Hepatic stellate cell (primary cell): ENCODE measurements at places on chromosomes 4 and X.

GRCh38 chr4:66014146-66014765 is 344.0 kb upstream of the EPHA5 start:
- no peak for DNase-seq

GRCh38 chr4:47050761-47051725 is 19.7 kb downstream of the GABRB1 start:
- DNase-seq: no peak

DNA sequence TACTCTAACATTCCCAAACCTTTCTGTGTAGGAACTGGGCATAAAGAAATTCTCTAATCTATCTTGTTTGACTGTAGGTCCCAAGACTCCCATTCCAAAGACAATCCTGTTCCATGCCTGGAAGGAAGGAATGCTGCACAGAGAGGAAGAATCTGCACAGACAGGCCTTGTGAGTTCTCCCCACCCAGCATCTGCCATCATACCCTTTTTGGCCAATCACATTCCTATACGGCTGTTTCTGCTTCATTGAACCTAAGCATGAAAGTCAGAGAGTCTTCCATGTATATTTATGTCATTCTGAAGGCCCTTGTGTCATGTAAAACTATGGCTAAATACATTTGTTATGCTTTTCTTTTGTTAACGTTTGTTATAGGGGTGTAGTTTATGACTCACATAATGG is 667.7 kb upstream of the IGFBP7 start:
- no peak for DNase-seq

DNA sequence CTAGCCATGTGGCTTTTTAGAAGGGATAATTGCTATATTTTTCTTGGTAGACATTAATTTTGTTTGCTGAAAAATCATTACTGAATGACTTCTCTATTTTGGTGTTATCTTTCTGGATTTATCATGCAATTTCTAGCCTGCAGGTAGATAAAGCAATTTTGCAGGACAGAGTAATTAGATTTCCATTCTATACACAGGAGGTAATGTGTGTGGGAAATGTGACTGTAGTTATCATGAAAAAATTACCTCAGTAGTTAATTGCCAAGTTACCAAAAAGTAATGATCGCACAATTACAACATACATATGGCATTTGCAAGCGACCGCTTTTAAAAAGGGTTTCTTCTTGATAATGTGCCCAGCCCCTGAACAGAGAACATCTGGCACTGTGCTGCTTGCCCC is 66.1 kb downstream of the KIT start:
- DNase-seq: no peak

DNA sequence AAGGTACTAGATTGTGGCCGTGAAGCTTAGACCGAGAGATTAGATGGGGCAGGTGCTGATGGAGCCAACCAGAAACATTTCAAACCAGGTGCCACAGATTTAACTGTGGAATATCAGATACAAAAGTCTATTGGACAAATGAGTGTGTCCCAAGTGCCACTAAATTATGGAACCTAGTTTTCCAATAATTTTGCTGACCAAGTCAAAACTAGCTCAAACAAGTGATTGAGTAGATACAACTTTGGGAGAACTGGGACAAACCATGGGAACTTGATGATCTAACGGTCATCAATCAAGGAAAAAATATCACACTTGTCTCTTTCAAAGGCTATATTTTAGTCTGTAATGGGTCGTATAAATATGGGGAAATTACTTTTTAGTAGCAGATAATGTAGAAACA is 562.9 kb downstream of the KCNIP4 start:
- no peak for DNase-seq

DNA sequence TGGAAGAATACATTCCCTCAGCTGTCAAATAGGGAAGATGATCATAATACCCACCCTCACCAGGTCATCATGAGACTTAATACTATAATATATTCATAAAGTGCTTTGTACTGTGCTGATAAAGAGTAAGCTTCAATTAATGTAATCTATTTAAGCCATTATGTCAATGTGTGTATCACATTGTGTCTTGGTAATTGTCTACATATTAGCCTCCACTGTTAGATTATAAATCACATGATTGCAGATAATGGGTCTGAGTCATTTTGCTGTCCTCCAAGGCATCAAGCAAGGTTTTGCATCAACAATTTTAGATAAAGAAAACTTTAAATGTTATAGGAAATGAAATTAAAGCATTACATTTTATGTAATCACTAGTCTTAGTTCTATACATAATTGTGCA is 45.2 kb upstream of the CEP135 start:
- DNase-seq: no peak

DNA sequence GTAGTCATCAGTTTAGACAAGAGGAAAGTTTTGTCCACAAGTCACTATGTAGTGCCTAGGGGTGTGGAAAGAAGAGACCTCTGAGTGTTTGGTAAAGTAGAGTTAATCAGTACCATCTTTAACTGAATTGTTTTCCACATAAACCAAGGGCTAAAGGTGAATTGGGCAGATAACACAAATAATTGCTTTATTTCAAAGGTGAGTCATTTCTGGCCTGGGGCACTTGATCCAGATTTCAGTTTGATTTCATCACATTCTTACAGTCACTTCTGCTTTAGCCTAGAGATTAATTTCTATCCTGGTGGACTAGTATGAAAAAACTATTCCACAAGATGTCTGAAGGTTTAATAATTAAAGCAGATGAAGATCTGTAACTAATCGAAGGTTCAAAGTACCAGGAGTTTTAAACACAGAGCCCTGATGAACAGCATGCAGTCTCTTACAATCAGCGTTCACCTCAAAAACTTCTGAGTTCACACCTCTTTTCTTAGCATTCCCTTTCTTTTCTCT is 74.5 kb upstream of the BOD1L1 start:
- DNase-seq: no peak

- no peak for DNase-seq
Observed at GRCh38 chr4:100294356-100294755, 104.1 kb upstream of the DDIT4L start.

GRCh38 chr4:180636696-180637404 is 1606.4 kb upstream of the TENM3 start:
- DNase-seq: no peak

GRCh38 chrX:139299309-139299708 is 231.2 kb upstream of the F9 start:
- no peak for DNase-seq

GRCh38 chr4:40722576-40723161 is 27.1 kb upstream of the NSUN7 start:
- no peak for DNase-seq

- DNase-seq: no peak
Observed at GRCh38 chr4:175325230-175325629, 407.1 kb downstream of the ADAM29 start.

DNA sequence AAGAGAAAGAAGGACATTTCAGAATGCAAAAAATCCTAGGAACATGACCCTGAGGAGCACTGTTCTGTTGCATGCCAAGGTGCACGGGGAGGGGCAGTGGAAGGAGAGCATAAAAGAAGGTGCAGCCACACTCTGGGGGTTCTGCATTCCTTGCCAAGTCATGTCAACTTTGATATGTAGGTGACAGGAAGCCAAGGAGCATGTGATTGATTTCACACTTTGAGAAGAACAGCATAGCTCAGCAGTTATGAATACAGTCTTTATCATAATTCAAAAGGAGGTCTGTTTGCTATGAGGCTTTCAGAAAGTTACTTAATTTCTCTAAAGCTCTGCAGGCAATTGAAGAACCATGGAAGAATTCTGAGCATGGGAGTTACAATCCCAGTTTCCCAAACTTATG is 50.6 kb downstream of the SCFD2 start:
- DNase-seq: no peak

GRCh38 chrX:140713174-140713539 is 3.6 kb downstream of the LINC00632 start:
- DNase-seq: no peak

DNA sequence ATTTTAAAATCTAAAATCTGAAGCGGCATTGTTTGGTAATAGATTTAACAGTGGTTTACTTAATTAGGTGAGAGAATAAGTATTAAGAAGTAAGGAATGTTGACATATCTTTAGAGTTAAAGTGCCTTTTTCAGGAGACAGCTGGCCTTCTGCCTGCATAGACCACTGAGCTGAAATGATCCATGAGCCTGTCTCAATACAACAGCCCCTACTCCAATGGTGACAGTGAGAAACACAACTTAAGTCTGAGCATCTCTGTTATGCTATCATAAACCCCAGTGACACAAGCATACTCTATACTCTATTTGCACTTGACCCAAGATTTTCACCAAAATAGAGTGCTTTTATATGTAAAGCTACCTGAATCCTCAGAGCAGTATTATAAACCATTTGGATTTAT is 137.9 kb downstream of the GRIA2 start:
- no peak for DNase-seq

GRCh38 chr4:23728393-23728792 is 161.5 kb downstream of the PPARGC1A start:
- peak; percentile 54 for DNase-seq

DNA sequence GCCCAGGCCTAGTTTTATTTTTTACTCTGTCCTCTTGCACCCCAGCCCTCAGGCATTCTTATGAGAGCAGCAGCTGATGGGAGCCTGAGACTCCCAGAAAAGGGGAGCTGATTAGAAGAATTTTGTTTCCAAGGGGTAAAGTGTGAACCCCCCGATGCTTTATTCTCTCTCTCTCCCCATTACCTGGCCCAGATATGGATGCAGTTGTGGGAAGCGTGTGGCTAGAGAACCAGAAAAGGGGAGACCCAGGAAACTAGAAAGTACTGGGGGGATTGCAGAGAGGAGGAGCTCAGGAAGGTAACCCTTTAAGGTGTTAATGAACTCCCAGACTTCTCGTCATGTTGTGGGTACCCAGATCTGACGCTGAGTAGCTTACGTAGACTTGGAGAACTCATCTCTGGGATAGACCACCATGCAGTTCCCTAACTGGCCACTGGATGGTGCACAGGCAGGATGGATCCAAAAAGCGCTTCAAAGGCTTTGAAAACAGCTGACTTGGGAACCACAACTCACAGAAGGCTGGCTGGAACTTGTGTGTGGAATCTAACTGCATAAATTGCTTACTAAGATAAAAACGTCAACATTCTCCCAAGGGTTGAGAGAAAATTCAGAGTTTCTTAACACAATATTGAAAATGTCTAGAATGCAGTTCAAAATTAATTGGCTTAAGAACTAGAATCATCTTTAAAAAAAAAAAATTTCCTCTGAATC is 64.7 kb downstream of the TBC1D14 start:
- DNase-seq: peak; percentile 93

- no peak for DNase-seq
Observed at GRCh38 chrX:129777218-129778030, 2.3 kb upstream of the SASH3 start.

DNA sequence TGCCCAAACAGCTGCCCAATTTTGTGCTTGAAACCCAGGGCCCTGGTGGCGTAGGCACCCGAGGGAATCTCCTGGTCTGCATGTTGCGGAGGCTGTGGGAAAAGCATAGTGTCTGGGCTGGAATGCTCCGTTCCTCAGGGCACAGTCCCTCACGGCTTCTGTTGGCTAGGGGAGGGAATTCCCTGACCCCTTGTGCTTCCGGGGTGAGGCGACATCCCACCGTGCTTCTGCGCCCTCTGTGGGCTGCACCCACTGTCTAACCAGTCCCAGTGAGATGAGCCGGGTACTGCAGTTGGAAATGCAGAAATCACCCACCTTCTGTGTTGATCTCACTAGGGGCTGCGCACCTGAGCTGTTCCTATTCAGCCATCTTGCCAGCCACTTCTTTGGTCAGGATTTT is 399.4 kb upstream of the FTHL17 start:
- no peak for DNase-seq

DNA sequence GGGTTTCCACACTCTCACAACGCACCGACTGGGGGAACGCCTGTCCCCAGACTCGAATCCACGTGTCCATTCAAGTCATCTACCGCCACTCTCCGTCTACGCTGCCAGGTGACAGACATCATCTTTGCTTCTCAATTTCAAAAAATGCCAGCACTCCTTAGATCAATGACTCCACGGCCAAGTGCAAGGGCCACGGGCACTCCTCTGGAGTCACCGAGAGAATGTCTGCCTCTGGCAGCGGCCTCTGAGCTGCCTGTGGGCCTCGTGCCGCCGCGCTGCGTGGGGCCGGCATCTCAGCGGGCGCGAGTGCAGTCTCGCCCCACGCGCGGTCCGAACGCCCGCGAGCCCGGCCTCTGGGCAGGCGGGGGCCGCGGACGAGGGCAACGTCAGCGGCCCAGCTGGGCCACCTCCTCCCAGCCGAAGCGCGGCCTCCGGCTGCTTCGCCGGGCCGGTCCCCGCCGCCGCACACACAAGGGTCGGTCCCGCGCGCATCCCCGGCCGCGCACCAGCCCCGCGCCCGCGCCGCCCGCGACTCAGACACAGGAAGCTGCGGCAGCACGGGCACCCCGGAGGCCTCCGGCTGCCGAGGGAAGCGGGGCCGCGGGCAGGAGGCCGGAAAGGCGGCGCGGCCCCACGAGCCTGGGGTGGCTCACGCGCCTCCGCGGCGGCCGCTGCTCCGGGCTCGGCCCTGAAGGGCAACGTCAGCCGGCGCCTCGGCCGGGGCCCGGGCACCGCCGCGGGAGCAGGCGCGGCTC is 450 bp downstream of the ACSL1 start:
- DNase-seq: peak; percentile 50

DNA sequence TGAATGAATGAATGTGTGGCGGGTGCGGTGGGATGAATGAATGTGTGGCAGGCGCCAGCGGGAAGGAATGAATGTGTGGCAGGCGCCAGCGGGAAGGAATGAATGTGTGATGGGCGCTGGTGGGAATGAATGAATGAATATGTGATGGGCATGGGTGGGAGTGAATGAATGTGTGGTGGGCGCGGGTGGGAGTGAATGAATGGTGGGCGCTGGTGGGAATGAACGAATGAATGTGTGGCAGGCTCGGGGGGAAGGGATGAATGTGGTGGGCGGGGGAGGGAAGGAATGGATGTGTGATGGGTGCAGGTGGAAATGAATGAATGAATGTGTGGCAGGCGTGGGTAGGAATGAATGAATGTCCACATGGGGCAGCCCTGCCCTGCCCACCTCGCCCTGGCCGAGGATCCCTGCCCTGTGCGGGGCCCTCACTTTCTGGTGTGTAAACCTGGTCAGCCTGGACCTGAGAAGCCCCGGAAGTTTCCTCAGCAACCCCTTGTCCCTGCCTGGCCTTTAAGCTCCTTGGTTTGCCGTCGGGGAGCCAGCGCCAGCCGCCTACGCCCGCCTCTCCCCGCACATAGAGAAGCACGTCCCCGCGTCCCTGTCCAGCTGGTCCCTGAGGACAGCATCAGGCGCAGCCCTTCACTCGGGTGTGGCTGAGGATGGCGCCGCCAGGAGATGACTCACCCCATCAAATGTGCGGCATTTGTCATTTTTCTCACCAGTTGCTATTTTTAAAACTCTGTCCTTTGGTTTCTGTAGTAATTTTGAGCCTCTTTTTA is 112.8 kb upstream of the LRPAP1 start:
- peak; percentile 63 for DNase-seq

- no peak for DNase-seq
Observed at GRCh38 chr4:22072726-22073125, 124.2 kb upstream of the KCNIP4 start.
